ENCODE measurements at places on chromosomes 5 and 9. TPM values are rescaled to one million over a fixed set of nuclear protein-coding genes. Genes with fewer than 3 reads are reported as not detected.

DNA sequence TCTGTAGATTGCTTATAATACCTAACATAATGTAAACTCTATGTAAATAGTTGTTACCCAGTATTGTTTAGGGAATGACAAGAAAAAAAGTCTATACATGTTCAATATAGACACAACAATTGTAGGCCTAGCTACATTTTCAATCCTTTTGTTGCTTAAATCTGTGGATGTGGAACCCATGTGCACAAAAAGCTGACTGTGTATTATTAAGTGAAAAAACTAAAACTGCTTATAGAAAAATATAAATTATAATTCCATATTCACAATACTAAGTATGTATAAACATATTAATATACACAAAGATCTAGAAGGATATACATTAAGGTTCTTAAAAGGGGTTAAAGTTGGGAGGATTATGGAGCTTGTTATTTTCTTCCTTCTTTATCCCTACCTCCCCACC, 188.7 kb downstream of the PIK3R1 start:
- DNase-seq: no peak

GRCh38 chr5:143262393-143263174, 140.9 kb downstream of the NR3C1 start:
- peak; percentile 83 for DNase-seq

COL15A1 gene
- 3.2 TPM for polyA plus RNA-seq

GRCh38 chr9:7115606-7116005, 357.8 kb downstream of the KDM4C start:
- DNase-seq: no peak

DNA sequence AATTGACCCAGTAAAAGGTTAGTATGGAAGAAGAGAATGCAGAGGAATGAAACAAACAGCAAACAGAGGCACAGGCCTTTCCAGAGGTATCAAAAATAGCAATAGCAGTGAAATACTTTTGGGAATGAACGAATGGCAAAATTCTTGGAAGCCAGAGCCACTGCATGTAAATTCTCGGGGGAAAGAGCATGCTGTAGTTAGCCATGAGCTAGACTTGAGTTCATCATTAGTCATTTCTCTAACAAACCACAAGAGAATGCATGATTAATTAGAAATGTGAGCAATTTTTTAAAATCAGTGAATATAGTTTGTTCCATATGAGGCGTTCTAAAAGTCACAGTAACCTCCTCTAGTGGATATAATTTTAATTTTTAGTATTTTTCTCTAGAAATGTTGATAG, 170.3 kb upstream of the PRR16 start:
- DNase-seq: no peak

DNA sequence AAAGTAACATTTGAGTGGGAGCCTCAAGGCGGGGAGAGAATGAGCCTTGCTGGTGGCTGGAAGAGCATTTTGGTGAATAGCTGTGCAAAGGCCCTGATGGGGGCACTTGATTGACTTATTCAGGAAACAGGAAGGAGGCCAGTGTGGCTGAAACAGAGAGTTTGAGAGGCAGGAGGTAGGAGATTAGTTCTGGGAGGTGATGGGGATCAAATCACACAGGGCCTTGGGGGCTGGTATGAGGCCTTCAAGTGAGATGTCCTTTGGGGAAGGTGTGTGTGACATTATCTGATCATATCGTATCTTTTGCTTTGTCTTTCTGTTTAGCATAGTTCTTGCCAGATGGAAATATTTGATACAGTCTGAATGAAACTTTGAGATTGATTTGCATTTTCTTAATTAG, 172.3 kb downstream of the TENT4A start:
- no peak for DNase-seq

DNA sequence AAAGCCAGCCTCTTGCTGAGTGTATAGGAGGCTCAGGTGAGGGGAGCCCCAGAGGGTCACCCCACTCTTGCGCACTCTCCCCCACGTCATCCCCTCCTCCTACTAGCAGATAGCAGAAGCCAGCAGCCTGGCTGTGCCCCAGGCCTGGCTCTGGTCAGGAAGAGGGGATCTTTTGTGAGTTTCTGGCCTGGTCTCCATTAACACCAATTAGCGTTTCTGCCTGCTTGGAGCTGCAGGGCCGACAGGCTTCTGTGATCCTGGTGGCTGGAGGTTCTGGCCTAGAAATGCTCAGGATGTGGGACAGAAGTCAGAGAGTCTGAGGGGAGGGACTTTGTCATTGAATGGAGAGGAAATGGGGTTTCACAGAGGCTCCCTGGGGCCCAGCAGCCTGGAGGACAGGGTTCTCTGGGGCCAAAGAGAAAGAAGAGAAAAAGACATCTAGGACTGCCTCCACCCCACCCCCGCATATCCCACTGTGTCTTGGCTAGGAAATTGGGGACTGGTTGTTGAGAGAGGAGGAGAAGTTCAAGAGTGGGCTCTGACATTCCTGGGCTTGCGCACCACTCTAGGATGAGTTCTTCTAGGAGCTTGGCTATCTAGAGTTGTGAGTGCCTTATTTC, 47.5 kb upstream of the ARAP3 start:
- DNase-seq: no peak

GRCh38 chr5:87347272-87347671, 65.5 kb downstream of the CCNH start:
- no peak for DNase-seq

DNA sequence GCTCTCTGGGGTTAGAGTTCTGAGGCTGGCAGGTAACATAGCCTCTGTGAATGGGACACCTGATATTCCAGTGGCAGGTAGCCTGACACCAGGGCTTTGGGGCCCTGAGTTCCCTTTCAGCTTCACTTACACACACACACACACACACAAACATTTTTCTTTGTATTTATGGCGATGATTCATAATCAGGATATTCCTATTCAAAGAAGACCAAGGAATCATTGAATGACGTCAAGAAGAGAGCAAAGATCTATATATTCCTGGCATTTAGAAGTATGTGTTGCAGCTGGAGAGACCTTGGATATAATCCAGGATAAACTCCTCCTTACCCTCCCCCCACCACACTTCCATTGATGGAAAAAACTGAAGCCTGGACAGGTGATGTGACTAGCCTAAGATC, 7.9 kb upstream of the ENTREP1 start:
- DNase-seq: no peak

GRCh38 chr5:150313501-150313900, 10.8 kb upstream of the ARSI start:
- no peak for DNase-seq

DNA sequence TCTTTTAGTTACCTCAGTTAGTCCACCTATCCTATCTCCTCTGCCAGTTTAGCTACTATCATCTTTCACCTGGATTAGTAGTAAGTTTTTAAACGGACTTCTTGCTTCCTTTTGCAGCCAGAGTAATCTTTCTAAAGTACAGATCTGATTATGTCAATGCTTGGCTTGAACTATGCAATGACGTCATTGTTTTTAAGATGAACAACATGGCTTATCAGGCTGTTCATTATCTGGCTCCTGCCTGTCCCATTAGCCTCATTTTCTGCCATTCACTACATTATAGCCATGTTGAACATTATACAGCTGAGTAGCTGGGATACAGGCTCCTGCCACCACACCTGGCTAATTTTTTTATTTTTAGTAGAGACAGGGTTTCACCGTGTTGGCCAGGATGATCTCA, 98.7 kb downstream of the RANBP17 start:
- DNase-seq: no peak

DNA sequence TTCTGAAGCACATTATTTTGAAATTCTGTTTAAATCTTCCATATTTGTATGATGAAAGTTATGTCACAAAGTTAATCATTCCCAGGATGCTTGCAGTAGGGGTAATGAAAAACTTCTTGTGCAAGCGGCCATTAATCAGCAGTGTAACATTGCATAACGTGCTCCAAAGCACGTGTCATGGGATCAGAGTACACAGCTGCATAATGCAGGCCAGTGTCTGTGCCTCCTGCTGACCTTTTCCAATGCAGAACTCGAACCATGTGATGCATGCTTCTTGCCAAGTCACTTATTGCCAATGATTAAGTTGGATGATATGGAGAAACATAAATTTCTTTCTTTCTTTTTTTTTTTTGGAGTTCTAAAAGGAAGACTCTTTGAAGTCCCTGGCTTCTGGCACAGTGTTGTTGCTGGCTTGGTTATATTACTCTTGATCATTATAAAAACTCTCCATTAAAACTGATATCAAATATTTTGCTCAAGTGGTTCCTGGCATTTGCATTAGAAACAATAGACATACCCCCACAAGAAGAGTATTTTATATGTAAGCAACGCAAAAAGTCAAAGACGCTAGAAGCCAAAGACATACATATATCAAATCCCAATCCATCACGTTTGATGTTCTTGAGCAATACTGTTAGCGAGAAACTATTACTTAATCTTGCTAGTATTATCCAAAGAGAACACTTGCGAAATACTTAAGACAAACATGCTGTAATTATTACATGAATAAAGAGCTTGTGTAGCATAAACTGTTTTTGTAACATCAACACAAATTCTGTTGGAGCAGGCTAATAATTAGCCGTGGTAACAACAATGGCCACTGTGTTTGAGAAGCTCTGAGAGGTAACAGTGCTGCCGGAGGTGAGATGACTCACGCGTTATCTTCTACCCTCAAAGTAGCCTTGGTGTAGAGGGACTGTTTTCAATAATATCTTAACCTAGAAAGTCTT, 164.2 kb downstream of the AUH start:
- DNase-seq: peak; percentile 94

- no peak for DNase-seq
Observed at GRCh38 chr5:124154714-124155113, 591.7 kb downstream of the ZNF608 start.

- DNase-seq: no peak
Observed at GRCh38 chr9:77643871-77644270, 4.3 kb downstream of the GNA14 start.

TPM2 gene
- polyA plus RNA-seq: 1,535 TPM

All from AG04450 (cell line).